Stimulated activated CD8-positive, alpha-beta memory T cell treated with anti-CD3 and anti-CD28 coated beads, Interleukin-15, amount 100 ng/mL, for 4 hours (primary cell): ENCODE measurements at places on chromosomes 6 and 20.

DNA sequence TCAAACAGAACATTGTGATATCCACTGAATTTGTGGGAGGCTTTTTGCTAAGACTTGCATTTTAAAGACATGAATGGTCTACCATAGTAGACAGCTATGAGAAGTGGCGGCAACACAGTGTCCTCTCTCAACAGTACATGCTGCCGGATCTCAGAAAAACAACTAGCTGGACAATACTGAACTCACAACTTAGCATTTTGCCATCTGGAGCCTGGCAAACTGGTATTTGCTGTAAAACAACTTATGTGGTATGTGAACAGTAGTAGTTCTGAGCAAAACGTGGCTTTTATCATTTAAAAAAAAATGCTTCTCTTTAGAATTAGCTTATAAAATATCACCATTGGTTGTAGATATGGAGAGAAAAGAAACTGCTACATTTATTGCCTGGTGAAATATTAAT, 3.3 kb upstream of the PXDC1 start:
- no peak for DNase-seq

GRCh38 chr20:57900226-57900905, 190.6 kb upstream of the PMEPA1 start:
- no peak for DNase-seq

DNA sequence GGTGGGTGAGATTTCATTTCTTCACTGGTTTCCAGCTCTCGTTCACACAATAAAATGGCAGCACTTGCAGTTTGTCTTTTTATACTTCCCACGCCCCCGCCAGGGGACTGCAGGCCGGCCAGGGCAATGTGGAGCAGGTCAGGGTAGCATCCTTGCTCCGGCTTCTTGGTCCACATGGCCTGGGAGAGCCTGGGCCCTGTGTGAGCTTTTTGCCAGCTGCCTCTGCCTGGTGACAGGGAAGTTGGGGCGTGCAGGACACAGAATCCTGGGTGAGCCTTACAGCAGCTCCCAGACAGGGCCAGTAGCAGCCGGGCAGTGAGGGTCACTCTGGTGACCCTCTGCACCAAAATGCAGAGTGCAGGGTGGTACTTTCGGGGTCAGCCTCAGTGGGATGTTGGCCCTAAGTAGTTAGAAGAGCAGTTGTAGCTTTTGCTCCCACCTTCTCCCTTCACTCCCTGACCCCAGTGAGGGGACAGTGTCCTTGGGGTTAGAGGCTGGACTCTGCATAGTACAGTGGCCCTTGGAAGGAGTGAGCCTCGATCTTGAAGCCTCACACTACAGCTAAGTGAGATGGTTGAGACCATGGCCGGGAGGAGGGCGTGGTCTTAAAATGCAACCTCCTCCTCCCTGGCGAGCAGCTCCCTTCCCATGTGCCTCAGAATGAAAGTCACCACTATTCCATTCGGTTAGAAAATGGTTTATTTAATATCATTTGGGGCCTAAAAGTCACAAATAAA, 23.8 kb downstream of the PYGB start:
- no peak for DNase-seq

GRCh38 chr6:147664092-147664491, 155.6 kb downstream of the SAMD5 start:
- no peak for DNase-seq

DNA sequence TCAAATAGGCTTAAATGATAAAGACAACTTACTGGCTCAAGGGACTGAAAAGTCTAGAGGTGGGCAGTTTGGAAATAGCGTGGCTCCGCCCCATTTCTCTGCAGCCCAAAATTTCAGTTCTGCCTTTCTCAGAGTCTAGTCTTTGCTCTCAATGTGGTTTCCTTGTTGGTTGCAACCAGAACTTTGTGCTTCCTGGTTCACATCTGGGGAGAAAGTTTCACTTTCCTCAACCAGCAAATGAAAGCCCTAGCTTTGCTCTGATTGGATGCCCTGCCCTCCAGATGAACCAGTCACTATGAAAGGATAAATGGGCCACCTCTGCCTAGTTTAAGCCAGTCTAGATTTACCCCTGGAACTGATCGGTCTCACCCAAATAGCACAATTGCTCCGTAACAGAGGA, 14.9 kb downstream of the SYCP2L start:
- no peak for DNase-seq

GRCh38 chr6:149843051-149843633, 21.0 kb downstream of the LRP11 start:
- DNase-seq: no peak
